ENCODE measurements at places on chromosomes 3 and 15.

GRCh38 chr3:71722693-71723092 lies 2.5 kb downstream of the EIF4E3 start:
- DNase-seq = no peak

- no peak for DNase-seq
Measured at GRCh38 chr15:88484682-88485331, 17.3 kb downstream of the MRPS11 start.

- no peak for DNase-seq
Measured at GRCh38 chr3:185280572-185281365, 26.9 kb upstream of the EHHADH start.

DNA sequence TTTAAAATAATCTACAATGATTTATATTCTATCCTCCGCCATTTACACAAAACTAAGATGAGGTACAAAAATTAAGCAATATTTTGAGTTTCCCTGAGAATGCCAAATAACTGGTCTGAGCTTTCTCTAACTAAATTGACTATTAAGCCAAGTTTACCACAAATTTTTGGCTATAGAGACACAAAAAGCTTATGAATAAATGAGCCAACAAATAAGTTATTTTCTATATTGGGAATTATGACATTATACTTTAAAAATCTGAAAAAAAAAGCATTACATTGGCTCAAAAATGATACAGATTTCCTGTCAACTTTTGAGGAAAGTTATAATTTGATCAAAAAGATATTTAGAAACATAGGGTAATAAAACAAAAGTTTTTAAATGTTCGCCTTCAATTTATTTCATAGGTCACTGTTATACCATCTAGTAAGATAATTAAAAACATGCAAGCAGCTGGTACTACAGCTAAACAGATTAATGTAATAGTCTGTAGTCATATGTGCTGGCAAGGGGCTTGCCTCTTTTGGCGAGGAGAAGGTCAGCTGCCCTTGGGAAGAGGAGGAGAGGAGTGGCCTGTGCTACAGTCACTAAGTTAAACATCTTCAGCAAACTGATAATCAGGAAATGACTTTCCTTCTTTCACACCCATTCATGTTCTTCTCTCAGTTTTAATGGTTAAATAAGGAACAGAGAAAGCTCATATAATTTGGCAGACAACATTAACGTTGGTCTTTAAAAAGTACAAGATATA lies 318.5 kb downstream of the TBC1D5 start:
- no peak for DNase-seq

DNA sequence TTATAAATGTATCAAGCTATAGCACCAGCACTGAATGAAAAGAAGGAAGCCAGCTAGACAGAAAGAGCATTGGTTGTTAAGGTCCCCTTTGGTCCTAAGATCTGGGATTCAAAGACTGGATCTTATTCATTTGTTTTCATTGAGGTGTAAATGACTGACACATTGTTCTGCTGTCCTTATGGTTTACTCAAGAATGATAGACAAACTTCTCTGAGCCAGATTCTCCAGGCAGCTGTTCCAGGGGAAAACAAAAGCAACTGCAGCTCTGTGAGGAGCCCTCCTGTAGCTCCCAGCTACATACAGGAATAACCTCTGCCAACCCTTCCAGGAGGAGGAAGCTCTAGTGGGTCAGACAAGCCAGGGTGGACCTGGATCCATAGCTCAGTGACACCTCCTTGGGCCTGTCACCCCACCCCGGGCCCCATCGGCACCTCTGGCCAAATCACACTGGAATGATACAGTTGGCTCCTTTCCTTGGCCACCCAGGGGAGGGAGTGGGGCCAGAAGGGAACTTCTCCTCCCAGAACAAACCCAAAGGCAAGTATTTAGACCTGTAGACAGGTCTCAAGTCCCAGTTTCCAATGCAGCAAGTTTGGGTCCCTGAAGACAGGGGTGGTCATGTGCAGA lies 57.8 kb downstream of the ZNF621 start:
- no peak for DNase-seq

- DNase-seq = no peak
Measured at GRCh38 chr15:94206463-94207167, 24.7 kb upstream of the MCTP2 start.

- DNase-seq = no peak
Measured at GRCh38 chr3:170159459-170159858, 22.1 kb downstream of the PHC3 start.

- no peak for DNase-seq
Measured at GRCh38 chr3:86865506-86865905, 125.4 kb downstream of the VGLL3 start.

DNA sequence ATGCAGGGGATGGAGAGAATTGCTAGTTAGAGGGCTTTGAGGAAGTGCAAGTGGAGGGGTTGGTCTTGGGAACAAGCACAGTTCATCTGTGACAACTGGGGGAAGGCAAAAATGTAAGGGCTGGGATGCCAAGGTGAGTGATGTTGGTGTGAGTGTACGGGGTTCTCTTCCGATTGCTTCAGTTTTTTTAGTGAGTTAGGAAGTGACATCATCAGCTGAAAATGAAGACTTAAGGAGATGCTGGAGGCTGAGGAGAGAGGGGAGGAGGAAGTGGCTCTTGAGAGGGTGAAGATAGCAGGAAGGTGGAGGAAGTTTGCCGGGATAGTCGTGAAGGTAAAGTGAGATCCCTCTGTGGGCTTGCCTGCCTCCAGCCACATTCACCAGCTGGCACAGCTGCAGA lies 12.7 kb downstream of the TICRR start:
- no peak for DNase-seq

DNA sequence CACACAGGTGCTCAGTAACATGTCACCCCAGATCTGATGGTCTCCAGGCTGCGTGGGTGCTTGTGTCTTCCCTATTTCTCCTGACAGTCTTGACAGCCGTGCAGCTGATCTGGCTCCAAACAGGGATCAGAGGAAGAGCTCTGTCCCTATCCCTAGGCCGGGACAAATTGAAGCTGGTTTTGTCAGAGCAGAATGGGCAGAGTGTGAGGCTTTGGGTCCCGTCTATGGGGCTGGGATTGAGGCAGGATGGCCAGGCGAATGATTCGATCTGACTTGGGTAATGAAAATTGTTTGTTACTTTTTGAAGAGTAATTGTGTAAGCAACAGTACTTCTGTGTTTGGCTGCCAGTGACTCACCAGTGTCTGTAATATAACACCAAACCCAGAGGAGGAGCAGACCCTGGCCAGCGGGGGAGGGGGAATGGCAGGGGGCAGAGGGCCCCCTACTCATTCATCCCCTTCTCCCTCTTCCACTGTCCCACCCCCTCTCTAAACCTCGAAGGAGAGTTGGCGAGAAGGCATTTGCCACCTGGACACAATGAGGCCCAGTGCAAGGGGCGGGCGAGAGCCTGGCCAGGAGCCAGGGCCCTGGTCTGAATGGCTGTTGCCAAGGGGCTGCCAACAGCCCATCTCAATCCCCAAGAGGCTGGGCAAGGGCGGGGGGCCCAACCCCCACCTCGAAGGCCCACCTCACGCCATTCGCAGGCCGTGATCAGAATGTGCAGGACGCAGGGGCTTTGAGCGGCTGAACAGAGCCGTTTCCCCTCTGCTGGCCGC lies 4.9 kb upstream of the MAGEF1 start:
- no peak for DNase-seq

GRCh38 chr15:68572921-68573320 lies 5.9 kb upstream of the CORO2B start:
- DNase-seq = no peak

- no peak for DNase-seq
Measured at GRCh38 chr3:27451251-27451650, 32.9 kb downstream of the SLC4A7 start.

GRCh38 chr3:189236352-189236751 lies 64.6 kb downstream of the TPRG1 start:
- DNase-seq = no peak

- DNase-seq = no peak
Measured at GRCh38 chr3:192833177-192833890, 84.3 kb downstream of the MB21D2 start.

DNA sequence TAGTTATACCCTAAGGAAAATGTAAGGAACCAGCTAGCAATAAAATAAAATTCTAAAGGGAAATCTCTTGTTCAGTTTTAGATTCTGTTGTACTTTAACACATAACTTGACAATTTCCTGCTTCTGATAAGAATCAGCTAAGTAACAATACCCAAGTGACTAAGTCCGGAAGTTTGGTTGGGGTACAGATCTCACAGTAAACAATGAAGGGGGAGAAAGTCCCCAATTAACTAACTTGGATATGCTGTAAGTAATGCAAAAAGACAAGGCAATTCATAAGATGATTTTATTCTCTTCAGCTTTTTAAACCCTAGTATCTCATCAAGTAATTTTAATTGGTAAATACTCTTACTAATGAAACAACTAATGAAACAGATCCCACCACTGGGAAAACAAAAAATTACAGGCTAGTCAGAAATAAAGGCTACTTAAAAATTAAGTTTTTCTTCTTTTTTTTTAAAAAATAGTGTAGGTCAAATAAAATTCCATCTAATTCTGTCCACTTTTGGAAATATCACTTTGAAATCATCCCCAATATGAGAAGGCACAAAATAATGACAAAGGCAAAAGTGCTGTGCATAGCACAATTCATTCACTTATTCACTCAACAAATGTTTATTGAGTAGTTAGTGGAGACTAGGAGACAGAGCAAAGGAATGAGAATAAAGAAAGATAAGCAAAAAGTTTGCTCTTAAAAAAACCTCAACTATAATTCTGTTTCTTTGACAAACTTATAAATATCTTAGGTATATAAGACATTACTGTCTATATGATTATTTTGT lies 37.8 kb upstream of the IL20RB start:
- DNase-seq = no peak

DNA sequence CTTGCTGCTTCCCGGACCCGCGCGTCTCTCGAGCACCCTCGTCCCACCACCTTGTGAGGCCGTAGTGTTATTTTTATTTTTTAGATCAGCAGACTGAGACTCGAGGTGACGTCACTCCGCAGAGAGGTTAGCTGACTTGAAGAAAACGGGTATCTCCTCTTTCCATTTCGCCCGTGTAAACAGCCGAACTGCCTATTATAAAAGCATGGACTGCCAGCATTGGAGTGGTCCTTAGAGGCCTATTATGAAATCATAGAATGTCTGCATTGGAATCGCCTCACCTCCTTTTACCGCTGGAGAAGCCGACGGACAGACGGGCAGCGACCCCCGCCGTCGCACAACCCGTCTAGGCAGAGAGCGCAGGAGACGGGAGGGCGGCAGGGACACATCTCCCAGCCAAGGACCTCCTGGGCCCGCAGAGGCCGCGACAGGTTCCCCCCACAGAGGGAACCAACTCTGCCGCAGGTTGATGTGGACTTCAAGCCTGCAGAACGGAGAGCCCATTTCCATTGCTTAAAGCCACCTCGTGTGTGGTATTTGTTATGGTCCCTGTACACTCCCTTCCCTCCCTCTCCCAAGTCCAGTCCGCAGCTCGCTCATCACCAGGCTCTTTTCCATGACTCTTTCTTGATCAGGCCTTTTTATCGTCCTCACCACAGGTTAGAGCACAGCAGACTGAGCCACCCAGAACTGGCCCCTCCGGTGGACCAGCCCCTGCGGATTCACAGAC lies 540 bp upstream of the PPP1R2 start:
- no peak for DNase-seq

GRCh38 chr15:35717721-35718120 lies 171.8 kb upstream of the DPH6 start:
- no peak for DNase-seq

DNA sequence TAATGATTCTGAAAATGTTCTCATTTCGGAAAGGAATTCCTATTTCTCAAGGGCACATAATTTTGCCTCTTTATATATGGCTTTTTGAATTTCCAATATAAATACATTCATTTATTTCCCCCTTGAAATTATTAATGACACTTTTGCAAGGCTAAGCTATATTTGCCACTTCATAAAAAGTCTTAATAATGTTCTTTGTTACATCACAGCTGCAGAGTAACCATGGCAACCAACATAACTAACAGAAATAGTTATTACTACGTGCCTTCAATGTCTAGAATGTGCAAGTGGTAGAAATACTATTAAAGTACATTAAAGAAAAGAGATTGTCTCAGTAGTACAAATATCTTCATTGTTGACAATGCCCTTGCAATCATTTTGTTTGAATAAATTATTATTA lies 471.8 kb downstream of the C3orf38 start:
- DNase-seq = no peak

DNA sequence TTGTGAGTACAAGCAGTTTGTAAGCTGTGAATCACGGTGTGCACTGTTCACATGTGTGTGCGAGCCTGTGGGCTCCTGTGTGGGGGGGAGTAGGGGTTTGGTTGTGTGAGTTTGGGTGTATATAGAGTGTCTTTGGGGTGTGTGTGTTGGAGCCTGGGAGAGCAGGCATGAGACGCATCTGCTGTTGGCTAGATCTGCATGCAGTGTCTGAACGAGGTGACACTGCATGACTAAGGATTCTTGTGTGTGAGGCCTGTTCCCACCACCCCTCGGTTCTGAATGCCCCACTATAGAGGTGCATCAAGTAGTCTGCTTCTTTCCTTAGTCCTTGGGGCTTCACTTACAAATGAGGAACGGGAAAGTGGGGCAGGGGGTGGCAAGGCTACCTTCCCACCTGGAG lies 68.4 kb downstream of the MAGEF1 start:
- no peak for DNase-seq

- no peak for DNase-seq
Measured at GRCh38 chr3:139252719-139253118, 91.1 kb upstream of the MRPS22 start.

DNA sequence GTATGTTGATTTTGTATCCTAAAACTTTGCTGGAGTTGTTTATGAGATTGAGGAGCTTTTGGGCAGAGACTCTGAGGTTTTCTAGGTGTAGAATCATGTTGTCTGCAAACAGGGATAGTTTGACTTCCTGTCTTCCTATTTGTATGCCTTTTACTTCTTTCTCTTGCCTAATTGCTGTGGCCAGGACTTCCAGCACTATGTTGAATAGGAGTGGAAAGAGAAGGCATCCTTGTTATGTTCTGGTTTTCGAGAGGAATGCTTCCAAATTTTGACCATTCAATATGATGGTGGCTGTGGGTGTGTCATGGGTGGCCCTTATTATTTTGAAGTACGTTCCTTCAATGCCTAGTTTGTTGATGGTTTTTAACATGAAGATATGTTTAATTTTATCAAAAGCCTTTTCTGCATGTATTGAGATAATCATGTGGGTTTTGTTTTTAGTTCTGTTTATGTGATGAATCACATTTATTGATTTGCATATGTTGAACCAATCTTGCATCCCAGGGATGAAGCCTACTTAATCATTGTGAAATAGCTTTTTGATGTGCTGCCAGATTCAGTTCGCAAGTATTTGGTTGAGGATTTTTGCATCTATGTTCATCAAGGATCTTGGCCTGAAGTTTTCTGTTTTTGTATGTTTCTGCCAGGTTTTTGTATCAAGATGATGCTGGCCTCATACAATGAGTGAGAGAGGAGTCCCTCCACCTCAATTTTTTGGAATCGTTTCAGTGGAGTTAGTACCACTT lies 188.1 kb downstream of the MINAR1 start:
- no peak for DNase-seq

- no peak for DNase-seq
Measured at GRCh38 chr3:58829321-58830000, 162.9 kb upstream of the FAM3D start.

DNA sequence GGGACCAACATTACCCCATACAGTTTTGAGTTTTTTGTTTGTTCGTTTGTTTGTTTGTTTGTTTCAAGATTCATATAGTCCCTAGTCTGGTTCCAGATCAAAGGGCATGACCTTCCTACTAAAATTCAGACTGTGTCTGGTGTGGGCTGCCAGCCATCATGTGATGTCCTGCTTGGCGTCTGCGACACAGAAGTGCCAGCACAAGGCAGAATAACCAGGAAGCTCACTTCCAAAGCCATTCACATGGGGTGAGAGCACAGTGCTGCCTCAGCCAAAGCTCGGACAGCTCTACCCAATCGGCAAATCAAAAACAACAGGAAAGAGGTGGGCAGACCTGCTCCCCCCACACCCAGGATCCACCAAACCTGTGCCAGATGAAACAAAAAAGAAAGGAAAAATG lies 142.6 kb upstream of the THBS1 start:
- no peak for DNase-seq
